ENCODE measurements at places on chromosomes 2 and 18.
A peak's percentile ranks its signal among the peaks of the same experiment; 100 is the strongest.

DNA sequence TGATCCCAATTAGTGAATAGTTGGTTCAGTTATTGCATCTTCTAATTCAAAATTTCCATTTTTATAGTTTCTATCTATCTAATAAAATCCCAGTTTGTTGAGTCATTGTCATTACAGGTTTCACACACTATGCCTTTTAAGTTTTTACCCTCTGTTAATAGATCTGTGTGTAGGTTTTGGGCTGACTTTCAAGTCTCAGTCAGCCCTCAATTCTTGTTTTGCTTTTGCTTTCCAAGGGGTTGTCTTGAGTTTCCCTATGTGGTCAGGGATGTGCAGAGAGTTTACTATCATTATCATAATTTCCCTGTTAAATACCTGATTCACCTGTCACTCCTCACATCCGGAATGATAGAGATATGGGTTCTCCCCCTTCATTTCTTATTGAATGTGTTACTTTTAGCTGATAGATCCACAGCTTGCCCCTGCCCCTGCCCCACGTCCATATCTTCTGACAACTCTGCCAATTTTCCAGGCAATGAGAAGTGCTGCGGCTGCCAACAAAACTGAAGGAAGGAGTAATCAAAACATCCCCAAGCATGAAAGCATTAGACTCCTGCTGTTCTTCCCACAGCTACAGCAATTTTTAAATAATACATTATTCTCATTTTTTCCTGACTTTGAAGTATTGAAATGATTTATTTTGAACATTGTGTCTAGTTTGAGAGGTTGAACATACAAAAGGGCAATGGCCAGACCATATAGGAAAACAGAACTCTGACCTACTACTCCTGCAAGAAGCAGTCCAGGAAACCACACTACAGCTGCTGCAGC, 1064.8 kb downstream of the SUCLG1 start:
- no peak for DNase-seq

DNA sequence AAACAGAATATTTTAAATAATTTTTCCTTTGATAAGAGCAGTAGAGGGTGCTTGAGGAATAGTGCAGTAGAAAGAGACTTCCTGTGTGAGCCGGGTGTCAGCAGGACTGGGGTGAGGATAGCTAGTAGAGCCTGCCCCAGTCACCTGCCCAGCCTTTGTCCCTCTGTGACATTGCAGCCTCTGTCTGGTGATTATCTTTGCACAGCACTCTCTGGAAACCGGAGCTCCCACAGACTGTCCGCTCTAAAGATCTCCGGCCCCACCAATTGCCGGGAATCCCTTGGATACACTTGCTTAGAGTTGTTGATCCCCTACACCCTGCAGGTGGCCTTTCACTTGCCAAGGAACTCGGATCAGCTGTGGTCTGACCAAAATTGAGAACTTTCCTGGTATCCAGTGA, 1081.3 kb upstream of the TMEFF2 start:
- no peak for DNase-seq

DNA sequence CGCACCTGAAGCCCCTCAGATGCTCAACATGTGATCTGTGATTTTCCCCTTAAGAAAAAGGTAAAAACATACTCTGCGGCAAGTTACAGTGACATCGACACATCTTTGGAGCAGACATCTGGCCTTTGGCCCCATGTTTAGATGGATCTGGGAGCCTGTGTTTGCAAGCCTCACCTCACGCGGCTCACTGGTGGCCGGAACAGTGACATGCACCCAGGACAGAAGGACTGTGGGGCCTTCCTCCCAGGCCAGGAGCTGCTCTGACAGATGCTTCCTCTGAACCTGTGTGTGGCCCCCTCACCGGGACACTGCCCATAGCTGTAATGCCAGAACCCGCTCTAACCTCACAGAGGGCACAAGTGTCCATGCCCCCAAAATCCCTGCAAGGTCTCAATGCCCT, 13.1 kb downstream of the PASK start:
- DNase-seq: no peak

GRCh38 chr2:237214030-237214675, 128.5 kb downstream of the COPS8 start:
- DNase-seq: no peak

DNA sequence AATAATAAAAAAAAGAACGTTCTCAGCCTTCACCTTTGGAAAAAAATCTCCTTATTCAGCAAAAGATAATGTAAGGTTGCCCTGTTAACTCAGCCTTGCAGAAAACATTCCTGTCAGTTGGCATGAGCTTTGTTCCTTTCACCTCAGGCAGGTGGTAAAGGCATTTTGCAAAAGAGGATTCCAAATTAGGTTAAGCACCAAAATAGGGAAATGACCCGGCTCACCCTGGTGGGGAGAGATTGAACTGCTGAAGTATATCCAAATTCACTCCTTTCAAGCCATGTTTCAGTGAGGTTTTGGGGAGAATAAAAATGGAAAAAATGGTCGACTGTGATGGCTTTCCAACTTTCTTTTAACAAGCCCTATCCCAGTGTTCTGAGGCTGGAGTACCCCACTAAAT, 1988.8 kb upstream of the PIK3C3 start:
- DNase-seq: peak; percentile 41

DNA sequence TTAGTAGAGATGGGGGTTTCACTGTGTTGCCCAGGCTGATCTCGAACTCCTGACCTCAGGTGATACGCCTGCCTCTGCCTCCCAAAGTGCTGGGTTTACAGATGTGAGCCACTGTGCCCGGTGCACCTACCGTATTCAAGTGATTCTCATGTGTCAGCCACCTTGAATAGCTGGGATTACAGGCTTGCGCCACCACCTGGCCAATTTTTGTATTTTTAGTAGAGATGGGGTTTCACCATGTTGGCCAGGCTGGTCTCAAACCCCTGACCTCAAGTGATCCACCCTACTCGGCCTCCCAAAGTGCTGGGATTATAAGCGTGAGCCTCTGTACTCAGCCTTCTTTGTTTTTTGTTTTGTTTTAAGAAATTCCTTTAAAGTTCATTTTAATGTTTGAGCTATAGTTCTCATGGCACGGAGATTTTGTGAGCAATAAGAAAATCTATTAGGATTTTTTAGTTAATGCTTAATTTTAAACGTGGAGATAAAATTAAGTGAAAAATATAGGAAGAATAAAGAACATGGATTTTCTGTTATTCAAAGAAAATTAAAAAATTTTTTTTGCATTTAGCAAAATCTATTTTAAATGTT, 242.6 kb downstream of the PHLPP1 start:
- DNase-seq: no peak

DNA sequence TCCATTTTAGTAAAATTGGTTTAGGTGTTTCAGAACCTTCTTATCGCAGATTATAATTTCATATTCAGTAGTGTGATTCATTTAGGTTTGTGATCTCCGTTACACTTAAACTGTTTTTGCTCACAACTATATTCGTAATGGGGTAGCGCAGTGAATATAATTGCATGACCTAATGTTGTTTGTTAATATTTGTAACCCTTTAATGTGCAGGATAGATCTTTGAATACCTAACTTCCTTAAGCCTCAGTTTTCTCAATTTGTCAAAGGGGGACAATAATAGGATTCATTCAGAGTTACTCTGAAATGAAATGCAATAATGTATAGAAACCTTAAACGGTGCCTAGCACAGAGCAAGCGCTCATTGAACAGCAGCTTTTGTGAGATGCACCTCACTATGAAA, 558 bp upstream of the ZDBF2 start:
- DNase-seq: no peak

DNA sequence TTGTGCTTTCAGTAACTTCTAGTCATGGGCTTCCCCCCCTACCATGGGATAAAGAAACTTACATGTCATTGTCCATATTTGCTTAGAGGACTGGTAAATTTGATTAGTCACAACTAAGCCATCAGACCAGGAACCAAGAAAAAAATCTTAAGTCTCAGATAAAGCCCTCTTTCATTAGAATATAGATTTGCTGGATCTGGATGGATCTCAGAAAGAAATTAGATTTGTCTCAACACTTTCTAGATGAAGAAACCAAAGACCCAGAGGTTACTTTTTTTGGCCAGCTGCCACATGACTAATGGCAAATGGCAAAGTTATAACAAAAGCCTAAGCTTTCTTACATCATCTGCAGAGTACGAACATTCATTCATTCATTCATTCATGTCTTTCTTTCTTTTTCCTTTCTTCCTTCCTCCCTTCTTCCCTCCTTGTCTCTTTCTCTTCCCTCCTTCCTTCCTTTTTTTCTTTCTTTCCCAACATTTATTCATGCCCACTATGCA, 60.2 kb downstream of the CDCA7 start:
- DNase-seq: no peak

GRCh38 chr2:55710025-55710424, 16.4 kb upstream of the PNPT1 start:
- DNase-seq: no peak

GRCh38 chr2:172753610-172754009, 18.0 kb downstream of the RAPGEF4 start:
- DNase-seq: no peak

DNA sequence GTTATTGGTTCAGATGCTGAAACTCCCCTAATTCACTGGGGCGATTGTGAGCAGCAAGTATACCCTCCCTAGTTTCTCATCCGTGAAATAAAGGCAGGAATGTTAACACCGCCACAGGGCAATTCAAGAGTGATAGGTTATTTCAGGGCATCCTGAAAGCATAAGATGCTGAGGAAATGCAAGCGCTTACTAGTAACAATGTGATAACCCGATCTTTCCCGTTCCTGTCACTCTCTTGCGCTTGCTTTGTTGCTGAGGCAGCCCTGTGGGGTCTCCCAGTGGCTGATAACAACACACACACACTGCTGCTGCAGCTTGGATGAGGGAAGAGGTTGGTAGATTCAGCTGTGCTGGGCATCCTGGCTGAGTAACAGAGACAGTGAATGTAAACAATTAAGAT, 259.3 kb downstream of the AGPS start:
- no peak for DNase-seq

DNA sequence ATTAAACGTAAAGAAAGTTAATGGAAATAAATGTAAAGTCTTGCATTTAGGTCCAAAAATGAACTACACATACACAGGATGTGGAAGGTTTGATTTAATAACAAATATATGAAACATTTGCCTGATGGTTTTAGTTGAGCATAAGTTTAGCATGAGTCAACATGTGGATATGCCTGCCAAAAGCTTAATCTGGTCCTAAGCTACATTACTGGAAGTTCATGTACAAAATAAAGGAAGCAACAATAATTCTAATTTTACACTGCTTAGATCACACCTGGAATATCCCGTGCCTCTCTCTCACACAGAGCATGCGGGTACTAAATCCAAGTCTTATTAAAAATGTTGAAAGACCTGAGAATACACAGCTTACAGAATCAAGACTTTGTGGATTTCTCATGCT, 276.5 kb upstream of the NRP2 start:
- no peak for DNase-seq

- DNase-seq: no peak
Measured at GRCh38 chr2:70673041-70673647, 94.9 kb downstream of the ADD2 start.

DNA sequence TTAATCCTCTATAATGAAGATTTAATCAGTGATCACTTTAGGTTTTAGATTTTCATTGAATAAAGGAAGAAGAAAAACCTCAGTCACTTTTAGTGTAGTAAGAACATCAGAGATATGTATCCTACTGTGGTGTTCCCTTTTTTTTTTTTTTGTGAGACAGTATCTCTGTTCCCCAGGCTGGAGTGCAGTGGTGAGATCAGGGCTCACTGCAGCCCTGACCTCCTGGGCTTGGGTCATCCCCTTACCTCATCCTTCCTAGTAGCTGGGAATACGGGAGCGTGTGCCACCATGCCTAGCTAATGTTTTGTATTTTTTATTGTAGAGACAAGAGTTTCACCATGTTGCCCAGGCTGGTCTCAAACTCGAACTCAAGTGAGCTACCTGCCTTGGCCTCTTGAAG, 5.1 kb downstream of the SLC39A10 start:
- DNase-seq: no peak

- no peak for DNase-seq
Measured at GRCh38 chr2:31563273-31563839, 17.4 kb downstream of the SRD5A2 start.

DNA sequence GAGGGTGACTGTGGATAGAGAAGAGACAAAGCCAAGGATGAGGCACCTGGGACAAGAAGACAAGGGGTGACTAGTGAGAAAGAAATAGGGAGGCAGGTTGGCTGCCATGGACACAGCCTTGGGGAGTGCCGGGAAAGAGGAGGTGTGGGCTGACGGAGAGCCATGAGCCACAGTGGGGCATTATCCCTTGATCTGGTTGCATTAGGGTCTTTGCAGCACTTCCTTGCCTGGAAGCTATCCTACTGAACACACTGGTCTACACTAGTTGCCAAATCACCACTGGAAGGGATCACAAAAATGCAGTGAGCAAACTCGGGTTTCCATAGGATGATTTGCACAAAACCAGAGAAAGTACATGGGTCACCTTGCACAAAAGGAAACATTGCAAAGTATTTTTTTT, 27.7 kb upstream of the ASB18 start:
- DNase-seq: no peak

- no peak for DNase-seq
Measured at GRCh38 chr18:41569867-41570266, 385.2 kb upstream of the PIK3C3 start.

DNA sequence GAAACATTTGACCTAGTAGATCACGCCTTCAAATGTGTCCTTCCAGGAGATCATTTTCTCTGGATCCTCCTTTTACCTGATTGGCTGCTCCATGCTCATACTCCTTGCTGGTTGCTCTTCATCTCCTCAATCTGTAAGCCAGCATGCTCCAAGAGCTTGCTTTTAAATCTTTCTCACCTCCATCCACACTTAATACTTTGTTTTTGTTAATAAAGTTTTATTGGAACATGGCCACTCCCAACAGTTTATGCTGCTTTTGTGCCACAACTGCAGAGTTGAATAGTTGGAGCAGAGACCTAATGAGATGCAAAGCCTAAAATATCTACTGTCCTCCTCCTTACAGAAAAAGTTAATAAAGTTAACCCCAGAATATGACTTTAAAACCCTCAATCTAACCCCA, 60.0 kb downstream of the KLHL14 start:
- no peak for DNase-seq

- peak; percentile 37 for DNase-seq
Measured at GRCh38 chr18:77007251-77007650, 125.3 kb downstream of the MBP start.

Measured in D341Med (cell line).